ENCODE measurements at places on chromosomes 3 and 15.

- no peak for DNase-seq
Measured at GRCh38 chr3:147002721-147003120, 397.6 kb upstream of the PLSCR5 start.

DNA sequence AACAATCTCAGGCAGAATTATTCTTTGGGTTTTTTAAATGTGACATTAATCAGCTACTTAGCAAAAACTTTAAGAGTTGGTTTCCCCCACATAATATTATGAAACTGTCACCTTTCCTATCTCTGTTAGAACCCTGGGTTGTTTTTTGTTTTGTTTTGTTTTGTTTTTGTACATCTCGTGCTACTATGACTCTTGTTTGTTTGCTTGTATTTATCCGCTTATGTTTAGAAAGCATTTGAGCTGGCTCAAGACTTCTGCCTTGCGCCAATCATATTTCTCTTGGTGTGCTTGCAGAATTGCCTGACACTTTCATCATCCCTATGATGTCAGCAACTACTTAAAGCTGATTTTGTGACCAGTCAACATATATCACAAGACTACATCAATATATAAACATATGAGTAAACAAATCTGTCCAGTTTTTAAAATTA, 116.9 kb downstream of the DCLK3 start:
- no peak for DNase-seq

DNA sequence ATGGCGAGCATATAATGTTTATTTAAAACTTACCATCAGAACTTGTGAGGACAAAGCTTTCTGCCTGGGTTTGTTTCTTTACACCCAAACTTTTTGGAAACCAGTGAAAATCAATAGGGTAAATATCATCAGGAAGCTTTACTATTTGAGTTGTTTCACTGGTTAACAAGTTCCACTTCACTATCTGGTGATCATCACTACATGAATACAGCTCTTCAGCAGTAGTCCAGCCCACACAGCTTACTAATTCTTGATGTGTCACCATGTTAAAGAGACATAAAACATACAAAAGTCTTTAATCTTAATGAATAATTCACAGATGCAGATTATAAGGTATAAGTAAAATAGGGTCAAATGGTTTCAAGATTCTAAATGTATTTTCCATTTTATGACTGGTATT, 17.6 kb downstream of the IFT80 start:
- no peak for DNase-seq

DNA sequence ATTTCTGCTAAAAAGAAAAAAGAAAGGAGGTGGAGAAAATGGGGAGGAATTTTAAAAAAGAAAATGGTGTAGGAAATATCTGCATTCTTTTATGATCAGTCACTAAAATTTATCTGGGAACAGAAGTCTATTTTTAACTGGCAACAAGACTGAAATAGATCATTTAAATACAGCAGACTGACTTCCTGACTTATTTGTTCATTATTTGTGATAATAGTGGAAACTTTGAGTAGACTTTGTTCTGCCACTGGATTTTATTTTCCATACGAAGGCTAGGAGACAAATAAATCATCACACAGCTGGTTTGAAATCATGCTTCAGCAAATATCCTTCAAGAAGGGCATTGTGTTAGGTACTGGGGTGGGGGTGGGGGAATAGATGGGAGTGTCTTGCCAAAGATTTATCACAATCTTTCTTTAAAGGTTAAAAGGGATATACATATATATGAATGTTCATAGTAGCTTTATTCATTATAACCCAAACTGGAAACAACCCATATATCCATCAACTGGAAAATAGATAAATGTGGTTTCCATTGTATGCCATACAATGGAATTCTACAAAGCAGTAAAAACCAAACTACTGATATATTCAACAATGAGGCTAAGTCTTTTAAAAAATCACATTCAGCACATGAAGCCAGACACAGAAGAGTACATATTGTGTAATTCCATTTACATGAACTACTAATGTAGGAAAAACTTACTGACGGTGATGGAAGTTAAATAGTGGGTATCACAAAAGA, 4.7 kb upstream of the CLASP2 start:
- no peak for DNase-seq

- DNase-seq, result no peak
Measured at GRCh38 chr15:49919034-49919433, 200.0 kb downstream of the ATP8B4 start.

- no peak for DNase-seq
Measured at GRCh38 chr3:142849148-142849547, 39.7 kb downstream of the PCOLCE2 start.

- DNase-seq, result no peak
Measured at GRCh38 chr3:151421938-151422337, 37.4 kb upstream of the P2RY12 start.

DNA sequence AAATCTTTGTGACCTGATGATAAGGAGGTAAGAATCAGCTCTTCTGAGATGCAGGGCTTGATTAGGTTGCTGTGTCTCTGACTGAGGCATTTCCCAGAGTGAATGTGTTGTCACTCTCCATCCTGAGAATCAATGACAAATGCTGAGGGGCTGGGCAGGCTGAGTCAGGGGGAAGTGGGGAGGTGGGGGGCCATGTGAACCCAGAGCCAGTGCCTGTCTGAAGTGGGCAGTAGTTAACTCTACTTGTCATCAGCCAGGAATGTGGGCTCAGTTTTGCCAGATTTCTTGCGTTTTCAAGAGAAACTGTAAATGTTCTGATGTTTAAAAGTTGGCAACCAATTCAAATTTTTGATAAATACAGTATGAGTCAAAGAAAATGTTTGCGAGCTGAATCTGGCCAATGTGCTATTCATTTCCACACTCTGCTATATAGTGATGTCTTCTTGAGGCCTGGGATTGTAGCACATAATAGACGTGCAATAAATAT, 3.1 kb upstream of the BNC1 start:
- DNase-seq, result no peak

DNA sequence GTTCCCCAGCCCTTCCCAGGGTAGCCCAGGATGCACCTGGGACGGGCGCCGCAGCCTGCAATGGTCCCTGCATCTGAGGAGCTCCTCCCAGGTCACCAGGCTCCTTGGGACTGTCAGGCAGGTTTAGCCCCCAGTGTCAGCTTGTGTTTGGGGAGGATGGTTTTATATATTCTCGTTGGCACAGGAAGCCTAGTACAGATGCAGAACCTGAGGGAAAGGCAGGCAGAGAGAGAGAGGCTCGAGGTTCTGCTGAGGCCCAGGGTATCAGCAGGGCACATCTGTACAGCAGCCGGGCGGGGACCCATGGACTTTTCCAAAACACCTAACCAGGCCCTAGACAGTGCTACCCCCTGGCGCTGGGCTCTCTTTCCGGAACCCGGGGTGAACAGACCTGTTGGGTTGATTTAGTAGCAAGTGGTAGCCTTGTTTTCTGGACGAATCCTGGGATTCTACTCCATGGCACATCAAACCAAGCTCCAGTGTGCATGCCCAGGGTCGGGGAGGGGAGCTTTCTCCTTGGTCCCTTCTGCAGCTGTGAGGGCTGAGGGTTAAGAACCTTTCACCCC, 8.6 kb downstream of the PAK6 start:
- DNase-seq, result no peak

DNA sequence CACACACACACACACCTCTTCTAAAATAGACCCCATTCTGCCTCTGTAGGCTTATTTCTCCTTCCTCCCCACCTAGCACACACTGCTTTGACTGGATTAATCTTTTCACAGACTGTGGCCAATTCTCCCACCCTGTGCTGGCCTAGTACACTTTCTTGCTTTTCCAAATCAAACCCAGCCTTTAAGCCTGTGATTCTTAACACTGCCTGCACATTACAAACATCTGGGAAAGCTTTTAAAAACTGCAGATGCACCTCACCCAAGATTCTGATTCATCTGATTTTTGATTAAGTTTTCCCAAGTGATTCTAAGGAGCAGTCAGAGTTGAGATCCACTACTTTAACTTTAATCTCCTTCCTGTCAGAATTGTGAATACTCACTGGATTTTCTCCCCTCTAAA, 12.8 kb downstream of the CSNK1G1 start:
- DNase-seq, result no peak

DNA sequence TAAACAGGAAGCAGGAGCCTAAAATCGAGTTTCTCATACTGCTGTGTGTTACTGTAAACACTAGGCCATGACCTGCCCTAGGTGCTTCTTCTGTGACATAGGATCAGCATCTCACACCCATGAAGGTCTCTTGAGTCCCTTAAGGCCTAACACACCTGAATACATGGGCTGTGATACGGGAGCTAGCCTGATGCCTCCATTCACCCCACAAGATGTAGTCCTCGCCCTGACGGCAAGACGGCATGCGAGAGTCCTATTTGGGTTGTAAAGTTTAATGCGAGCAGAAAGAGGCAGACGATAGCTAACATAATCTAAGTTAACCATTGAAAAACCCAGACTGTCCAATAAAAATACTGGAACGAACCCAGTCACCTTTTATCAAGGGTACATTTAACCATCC, 241.1 kb upstream of the ICE2 start:
- DNase-seq, result no peak

DNA sequence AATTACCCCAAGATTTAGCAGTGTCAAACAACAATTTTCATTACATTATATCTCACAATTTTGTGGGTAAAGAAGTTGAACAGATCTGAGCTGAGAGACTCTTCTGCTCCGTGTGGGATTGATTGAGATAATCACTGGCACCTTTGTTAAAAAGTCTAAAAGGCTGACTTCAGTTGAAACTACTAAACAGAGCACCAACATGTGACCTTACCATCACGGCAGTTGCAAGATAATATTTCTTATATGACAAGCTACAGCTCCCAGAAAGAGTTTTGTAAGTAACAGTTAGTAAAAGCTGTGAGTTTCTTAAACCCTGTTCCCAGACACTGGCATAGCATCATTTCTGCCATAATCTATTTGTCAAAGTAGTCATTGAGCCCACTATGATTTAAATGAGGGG, 25.0 kb downstream of the CGGBP1 start:
- DNase-seq, result no peak

- DNase-seq, result no peak
Measured at GRCh38 chr15:41028853-41029252, 75.6 kb downstream of the CHAC1 start.

DNA sequence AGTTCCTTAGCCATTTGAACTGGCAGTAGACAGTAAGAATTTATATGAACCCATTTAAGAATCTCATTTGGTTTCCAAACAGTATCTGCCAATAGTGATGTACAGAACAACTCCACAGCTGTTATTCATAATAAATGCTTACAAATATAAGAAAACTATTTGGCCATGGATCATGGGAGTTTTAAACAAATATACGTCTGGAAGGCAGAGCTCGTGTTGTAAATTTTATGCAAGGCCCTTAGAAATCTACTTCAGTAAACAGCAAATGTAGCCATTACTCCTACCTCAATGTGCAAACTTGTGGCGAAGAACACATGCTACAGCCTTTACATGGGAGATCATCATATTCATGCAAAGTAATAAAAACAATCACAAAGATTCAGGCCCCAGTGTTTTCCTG, 65.3 kb upstream of the NANOGP8 start:
- no peak for DNase-seq

GRCh38 chr15:74311734-74312444, 55.6 kb downstream of the CYP11A1 start:
- DNase-seq, result no peak

- DNase-seq, result no peak
Measured at GRCh38 chr3:46862369-46863025, 747 bp downstream of the MYL3 start.

DNA sequence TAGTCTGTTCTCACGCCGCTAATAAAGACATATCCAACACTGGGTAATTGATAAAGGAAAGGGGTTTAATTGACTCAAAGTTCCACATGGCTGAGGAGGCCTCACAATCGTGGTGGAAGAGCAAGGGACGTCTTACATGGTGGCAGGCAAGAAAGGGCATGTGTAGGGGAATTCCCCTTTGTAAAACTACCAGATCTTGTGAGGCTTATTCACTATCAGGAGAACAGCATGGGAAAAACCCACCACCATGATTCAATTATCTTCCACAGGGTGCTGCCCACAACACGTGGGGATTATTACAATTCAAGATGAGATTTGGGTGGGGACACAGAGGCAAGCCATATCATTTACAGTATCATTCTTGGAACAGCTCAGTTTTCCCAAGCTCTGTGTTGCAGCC, 268.0 kb downstream of the SUCLG2 start:
- DNase-seq, result no peak

GRCh38 chr15:41982133-41982930, 10.0 kb upstream of the EHD4 start:
- no peak for DNase-seq

DNA sequence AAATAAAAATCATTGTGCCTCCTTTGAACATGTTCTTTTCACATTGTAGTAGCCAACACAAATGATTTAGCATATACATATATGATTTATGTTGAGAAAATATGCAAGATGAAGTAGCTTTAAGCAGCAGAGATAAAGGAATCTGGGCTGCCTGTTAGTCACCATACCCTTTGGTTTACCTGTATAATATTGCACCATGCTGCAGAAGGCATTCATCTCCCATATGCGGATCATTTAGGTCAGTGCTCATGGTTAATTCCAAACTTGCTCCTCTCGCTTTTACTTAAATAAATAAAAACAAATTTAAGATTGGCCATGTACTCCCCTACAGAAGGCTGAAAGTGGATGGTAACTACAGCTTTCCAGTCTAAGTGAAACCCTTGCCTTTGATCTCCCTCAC, 86.7 kb upstream of the TBL1XR1 start:
- DNase-seq, result no peak

DNA sequence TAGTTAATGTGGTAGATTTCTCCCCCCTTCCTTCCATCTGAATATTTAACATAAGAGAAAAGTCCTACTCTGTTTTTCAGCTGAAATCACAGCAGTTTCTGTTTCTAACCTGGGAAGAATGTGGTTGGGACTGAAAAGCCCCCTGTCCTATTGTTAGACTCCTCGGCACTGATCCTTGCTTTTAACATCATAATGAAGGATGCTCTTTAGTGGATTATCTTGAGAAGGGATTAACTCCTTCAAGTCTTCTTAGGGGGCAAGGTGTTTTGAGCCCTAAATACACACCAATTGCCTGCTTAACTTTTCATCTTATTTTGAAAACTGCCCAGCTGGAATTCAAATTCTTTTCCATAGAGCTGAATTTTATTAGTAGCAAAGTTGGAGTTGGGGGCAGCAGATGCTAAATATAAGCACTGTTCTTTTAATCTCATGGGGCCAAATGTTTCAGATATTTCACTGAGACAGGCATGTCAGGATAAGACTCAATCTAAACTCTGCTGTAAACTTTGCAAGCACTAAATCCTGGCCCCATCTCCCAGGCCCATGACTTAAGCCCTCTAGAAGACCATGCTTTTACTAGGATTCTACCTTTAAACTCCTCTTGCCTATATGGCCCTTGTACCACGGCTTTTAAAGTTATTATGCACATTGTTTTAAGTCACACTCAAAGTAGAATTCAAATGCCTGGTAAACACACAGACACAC, 243.2 kb upstream of the NR2F2 start:
- DNase-seq, result no peak

DNA sequence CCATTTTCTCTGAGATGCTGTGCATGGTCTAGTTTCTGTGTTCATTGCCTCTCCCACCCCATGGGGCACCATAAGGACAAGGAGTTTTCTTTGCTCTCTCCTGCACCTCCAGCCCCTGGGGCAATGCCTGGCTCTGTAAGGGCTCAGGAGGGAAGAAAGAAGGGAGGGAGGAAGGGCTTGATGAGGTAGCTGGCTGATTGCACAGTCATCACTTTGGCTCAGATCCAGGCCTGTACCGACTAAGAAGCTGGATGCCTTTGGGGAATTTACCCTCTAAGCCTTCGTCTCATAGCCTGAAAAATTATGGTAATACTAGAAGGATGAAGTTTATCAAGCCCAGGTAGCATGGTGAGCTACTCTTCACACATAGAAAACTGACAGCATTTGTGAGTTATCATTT, 382.9 kb downstream of the GABRG3 start:
- no peak for DNase-seq

GRCh38 chr3:158159714-158160113, 49.8 kb downstream of the RSRC1 start:
- no peak for DNase-seq
